ENCODE measurements at places on chromosomes 7 and 10. TPM values are rescaled to one million over a fixed set of nuclear protein-coding genes. Genes with fewer than 3 reads are reported as not detected.
A peak's percentile ranks its signal among the peaks of the same experiment; 100 is the strongest.

Gene SPACDR
- 1.6 TPM for polyA plus RNA-seq

Gene CPA2
- 0.97 TPM for polyA plus RNA-seq

Gene DDIT4
- 121 TPM for polyA plus RNA-seq

Gene OR6B1
- polyA plus RNA-seq = not detected

Gene GPRIN2
- not detected for polyA plus RNA-seq

Gene NSUN5
- polyA plus RNA-seq = 53.7 TPM

Gene KIAA1549
- 31.8 TPM for polyA plus RNA-seq

Gene PGAM2
- 141 TPM for polyA plus RNA-seq

- no peak for DNase-seq
These were observed 14.1 kb upstream of the ZC3HAV1L start for GRCh38 chr7:139049936-139050335.

DNA sequence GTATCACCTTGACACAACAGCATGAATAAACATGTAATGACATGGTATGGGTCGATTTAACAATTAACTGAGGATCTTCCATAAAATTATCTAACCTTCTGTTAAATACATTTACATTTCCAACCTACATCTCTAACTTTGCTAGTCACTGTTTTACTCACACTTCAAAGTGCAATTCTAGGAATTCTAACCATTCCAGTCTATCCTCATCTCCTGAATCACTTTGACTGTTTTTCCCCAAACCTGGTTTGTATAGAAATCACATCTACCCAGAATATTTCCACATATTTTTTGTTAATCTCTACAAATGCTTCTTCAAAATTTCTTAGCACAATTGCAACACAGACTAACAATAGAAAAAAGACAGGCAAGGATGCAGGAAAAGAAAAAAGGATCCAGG, 6.2 kb downstream of the ABI1 start:
- DNase-seq = no peak

GRCh38 chr10:63421591-63421990, 44.2 kb downstream of the JMJD1C start:
- DNase-seq = no peak

- peak; percentile 53 for DNase-seq
These were observed 128.2 kb downstream of the DOCK1 start for GRCh38 chr10:127033216-127034033.

- peak; percentile 6 for DNase-seq
These were observed 434.3 kb downstream of the MDFIC start for GRCh38 chr7:115356139-115356746.

All from brain (organoid and tissue), 16 donors.